SHP77 treated with DMSO at 0.1 percent for 48 hours (cell line): ENCODE measurements at places on chromosomes 5 and 9.

GRCh38 chr5:142692321-142692894 is 6.5 kb upstream of the FGF1 start:
- no peak for DNase-seq

DNA sequence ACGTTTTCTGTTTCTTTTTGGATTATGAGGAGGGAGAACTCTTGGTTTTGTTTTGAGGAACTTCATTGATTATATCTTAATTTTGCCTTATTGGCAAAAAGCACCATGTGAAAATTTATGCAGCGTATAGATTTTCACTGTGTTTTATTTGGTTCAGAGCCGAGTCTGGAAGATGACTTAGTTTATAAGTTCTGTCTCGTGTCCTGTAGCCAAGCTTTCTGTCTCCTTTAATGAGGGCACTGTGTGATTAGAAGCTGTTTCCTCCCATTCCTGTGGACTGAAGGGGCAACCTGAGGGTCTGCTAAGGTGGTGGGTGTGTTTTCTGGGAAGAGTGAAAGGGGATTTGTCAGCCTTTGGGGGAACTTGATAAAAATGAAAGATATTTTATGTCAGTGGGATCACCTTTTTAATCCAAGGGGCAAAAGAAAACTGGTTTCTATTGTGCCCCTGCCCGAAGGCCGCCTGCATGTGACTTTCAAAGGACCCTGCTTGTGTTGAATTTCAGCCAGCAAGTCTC is 262.1 kb downstream of the FANCC start:
- DNase-seq: no peak

GRCh38 chr9:72139226-72139625 is 10.0 kb upstream of the GDA start:
- no peak for DNase-seq

- DNase-seq: no peak
Measured at GRCh38 chr5:156329171-156329611, 2.2 kb downstream of the SGCD start.

DNA sequence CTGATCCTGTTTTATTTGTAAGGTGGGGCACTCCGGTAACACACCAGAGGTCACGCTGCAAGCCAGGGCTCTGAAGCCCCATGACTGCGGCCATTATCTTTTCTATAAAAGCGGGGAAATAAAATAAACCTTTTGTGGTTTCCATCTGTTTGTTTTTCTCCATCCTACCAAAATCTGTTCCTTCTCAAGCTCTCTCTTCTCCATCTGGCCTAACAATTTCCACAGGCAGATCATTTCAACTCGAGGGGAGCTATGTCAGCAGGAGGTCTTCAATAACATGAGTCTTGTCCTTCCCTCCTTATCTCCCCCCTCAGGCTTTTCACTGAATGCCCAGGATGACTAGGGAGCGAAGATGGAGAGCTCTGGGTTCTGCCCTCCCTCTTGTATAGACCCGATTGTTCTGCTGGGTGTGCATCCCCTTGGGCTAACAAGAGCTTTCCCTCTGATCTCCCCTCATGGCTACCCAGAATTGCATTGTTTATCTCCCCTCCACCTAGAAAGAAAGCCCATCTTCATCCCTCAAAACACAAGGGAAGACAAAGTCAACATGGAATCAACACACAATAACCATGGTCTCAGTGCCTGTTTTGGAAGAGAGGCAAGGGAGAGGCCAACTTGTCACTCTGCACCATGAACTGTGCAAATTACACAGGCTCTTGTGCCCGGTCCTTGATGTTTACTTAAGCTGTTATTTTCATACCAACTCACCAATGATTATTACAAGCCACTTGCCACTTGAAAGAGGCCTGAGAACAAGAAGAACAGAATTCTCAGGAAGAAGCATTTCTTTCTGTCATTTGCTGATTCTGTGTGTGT is 187.8 kb downstream of the FANCC start:
- no peak for DNase-seq

GRCh38 chr5:14726066-14726838 is 61.7 kb downstream of the OTULIN start:
- DNase-seq: no peak

DNA sequence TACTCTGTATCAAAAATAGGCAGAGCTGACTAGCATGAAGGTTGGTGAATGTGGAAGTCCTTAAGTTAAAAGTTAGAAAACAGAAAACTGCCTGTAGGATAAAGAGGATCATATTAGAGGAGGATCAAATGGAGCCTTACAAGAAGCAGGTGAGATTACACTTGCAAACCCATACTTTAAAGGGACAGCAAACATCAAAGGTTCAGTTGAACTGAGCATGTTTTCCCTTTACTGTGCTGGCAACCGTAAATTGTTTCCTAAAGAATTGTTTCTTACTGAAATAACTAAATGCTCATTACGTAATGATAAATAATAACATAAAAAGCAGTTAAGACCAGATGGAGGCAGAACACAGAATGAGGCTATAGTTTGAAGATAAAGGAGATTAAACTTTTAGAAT is 465.3 kb upstream of the FTMT start:
- DNase-seq: no peak

DNA sequence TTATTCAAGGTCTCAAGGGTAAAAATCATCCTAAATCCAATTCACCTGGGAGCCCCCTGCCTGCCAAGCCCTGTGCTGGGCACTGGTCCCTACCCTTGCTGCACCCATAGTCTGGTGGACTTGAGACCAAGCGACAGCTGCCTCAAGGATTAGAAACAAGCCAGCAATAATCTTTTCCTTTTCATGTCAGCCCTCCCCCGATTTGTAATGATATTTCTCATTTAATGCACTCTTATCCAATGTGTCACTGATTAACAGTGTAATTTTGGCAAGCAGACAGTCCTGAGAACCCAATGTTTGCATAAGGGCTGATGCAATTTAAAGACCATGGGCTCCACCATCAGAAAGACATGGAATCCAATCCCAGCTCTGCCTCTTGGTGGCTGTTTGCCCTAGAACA is 108.9 kb downstream of the ACTL7B start:
- no peak for DNase-seq

DNA sequence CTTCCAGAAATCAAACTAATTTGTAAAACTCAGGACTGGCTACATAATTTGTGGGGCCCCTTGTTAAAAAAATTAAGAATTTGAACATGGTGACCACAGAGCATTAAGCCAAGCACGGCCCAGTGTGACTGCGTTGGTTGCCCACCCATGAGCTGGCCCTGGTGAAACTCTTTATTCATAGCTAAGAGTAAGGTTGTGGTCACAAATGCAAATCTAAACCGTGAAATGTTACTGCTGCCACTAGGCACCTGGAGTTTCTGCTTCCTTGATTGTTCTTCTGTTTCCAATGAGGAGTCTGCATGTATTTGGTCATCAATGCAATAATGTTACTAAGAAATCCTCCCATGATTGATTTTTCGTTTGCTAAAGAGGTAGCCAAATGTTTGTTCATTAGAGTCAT is 4.2 kb downstream of the GCNT1 start:
- no peak for DNase-seq

- peak; percentile 66 for DNase-seq
Measured at GRCh38 chr5:83035373-83036100, 41.7 kb downstream of the TMEM167A start.

GRCh38 chr9:135267191-135267809 is 179.8 kb downstream of the OLFM1 start:
- no peak for DNase-seq

- DNase-seq: no peak
Measured at GRCh38 chr9:81789721-81790120, 100.4 kb upstream of the TLE1 start.
